ENCODE measurements at places on chromosomes 2 and 18.

DNA sequence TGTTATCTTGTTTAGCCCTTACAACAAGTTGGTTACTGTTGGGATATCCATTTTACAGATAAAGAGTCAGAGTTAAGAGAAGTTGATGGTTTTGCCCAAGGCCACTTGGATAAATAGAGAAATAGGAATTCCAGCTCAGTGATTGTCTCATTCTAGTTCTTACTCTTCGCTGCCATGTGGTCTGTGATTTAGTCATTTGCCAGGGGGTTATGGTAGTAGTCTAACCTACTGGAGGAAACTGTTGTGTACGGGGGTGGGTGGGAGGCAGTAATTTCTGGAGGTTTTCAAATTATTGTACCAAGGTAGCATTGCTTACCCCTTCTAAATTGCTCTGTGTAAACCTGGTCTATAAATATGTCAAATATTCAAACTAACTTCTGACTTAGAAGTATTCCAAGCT is 110.4 kb downstream of the MAP2 start:
- DNase-seq = no peak

DNA sequence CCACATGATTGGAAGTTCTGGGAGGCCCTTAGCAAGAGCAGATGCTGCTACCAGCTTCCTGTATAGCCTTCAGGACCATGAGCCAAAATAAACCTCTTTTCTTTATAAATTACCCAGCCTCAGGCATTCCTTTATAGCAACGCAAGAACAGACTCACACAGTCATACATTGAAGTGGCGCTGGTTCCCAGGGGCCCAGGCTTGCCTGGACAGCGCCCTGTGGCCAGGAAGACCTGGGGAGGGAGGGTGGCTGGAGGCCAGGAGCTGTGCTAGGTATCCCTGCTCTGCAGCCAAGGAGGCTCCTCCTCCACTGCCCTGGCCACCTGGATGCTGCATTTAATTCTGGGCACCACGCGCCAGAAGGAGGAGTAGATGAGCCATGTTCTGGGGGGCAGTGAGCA is 98.1 kb downstream of the AGAP1 start:
- DNase-seq = no peak

DNA sequence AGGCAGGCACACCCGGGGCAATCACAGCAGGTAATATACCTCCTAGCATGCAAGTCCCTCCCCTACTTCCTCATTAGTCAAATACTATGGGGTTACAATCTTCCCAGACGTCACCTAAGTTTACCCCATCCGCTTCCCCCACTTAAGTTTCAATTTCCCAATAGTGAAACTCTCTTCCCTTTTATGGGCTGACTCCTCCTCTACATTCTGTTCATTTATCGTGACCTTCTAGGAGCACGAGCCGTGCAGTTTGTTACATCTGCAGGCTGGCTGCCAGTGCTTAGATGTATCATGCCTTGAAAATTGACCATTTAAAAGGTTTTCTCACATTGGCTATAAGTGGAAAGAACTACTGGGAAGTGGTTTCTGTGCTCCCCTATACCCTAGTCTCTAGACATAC is 1357.8 kb upstream of the CRIM1 start:
- DNase-seq = no peak

GRCh38 chr2:127619877-127620705 is 25.9 kb upstream of the GPR17 start:
- DNase-seq = no peak

GRCh38 chr2:121682396-121683298 is 33.4 kb upstream of the CLASP1 start:
- DNase-seq = no peak
